ENCODE measurements at places on chromosomes 11 and 22.
A peak's percentile ranks its signal among the peaks of the same experiment; 100 is the strongest.

DNA sequence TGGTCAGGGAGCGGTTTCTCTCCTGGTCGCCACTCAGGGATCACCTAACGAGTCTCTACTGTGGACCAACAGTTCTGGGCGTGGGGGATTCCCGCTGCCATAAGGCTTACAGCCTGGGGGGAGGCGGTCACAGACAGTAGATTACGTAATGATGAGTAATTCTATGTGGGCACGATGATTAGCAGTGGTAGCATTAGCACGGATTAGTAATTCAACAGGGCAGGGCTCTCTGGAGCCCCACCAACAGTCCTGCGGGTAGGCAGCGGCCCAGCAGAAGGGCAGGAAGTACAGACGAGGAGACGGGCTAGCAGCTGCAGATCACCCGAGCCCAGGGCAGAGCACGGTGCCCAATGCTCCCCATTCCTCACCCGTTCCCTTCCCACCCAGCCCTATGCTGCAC, 3.6 kb downstream of the SHISAL1 start:
- DNase-seq = no peak

GRCh38 chr11:12083380-12083779, 27.0 kb upstream of the MICAL2 start:
- no peak for DNase-seq

- DNase-seq = no peak
Measured at GRCh38 chr11:83299681-83300080, 13.5 kb upstream of the CCDC90B start.

DNA sequence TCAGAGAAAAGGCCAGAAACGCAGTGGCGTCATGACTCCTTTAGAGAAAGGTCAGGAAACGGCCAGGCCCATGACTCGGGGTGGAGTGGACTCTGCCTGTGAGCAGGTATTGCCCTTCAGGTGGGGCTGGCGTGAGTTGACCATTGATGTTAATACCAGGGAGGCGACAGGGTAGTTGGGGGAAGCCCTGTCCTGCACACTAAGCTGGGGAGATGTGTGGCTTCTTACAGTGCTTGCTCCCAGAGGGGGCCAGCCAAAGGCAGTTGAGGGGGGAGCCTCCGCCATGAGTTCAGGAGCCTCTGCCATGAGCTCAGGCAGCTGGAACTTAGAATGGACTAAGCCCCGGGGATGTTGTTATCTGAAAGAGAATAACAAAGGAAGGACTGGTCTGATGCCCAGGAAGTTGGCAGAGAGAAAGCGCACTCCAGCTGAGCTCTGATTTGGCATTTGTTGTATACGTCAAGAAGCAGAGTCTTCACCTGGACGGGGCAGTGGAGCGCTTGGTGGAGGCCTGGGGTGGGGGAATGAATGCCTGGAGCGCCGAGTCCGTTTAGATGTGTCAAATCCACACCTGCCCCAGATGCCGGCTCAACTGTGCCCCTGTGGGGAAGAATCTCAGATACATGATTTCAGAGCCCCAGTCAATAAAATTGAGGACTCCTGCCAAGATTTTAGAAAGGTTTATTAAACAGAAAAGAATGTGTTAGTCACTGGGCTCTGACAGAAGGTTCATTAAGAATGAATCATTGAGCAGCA, 222.5 kb downstream of the TBC1D22A start:
- DNase-seq = no peak

- no peak for DNase-seq
Measured at GRCh38 chr22:46196278-46196677, 46.0 kb downstream of the PPARA start.

- no peak for DNase-seq
Measured at GRCh38 chr11:123196060-123196714, 1.1 kb upstream of the CLMP start.

DNA sequence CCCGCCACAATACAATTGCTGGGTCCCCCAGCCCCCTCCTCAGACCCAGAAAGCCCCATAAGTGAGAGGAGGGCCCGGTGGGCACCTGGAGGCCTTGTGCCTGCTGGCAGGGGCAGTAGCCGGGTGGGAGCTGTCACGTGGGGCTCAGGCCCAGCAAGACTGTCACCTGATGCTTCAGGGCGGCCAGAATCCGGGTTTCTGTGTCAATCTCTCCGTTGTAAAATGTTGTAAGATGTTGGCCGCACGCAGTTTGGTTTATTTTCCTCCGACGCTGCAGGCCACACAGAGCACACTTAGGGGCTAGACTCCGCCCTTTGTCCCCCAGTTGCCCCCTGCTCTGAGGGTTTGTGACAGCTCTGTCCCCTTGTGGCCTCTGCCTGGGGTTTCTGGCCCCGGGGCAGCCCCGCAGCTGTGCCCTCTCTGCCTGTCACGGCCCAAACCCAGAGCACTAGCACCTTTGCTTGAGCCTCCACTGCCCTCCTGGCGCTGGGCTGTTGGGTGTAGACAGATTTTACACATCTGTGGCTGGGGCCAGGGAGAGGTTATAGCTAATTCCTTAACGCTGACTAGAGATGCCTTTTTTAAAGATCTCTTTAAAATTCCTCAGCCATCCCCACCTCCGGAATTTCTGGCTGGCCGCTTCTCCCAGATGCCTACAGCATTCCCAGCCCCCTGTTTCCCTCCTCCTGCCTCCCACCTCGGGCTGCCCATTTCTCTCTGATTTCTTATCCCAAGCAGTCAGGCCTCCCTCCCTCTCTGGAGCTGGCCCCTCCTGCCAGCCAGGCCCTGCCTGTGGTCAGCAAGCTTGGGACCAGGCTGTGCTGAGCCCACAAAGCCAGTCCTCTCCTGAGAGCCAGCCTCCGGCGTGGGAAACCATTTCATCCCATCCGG, 3.2 kb upstream of the PRR5 start:
- DNase-seq = peak; percentile 52

Measured in neuronal stem cell (in vitro differentiated cells).